Heart right ventricle (tissue), 16 donors: ENCODE measurements at places on chromosomes 11 and 22. TPM values are rescaled to one million over a fixed set of nuclear protein-coding genes. Genes with fewer than 3 reads are reported as not detected.

GPR83 gene
- 0.14 TPM for total RNA-seq

SHISAL1 gene
- total RNA-seq, result 1.1 TPM

NLRP10 gene
- not detected for total RNA-seq

KCNK4 gene
- not detected for total RNA-seq

GRCh38 chr11:75389276-75389605, 10.1 kb upstream of the RPS3 start:
- H3K27me3 ChIP-seq, result no peaks in the 10 kb centered on the region
- H3K27ac ChIP-seq, result no peak overlapping the region
- no peaks in the 10 kb centered on the region for H3K36me3 ChIP-seq
- H3K4me3 ChIP-seq, result no peak overlapping the region
- H3K4me1 ChIP-seq, result peaks cover 3% of the 10 kb centered on the region

DNA sequence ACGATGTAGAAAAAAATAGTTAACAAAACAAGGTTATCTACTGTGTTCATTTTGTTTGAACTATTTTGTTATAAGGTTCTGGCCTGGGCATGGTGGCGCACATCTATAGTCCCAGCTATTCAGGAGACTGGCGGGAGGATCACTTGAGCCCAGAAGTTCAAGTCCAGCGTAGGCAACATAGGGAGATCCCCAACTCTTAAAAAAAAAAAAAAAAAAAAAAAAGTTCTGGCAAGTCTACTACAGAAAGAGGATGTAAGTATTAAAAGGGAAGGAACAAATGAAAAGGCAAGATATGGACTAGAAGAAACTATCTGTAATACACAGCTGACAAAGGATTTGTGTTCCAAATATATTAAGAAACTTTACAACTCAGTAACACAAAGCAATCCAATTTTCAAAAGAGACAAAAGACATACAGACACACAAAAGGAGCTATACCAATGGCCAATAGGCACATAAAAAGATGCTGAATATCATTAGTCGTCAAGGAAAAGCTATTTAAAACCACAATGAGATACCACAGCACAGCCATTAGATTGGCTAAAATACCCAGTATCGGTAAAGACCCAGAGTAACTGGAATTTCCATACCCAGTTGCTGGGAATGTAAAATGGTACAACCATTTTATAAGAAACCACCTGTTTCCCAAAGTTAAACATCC, 27.4 kb downstream of the RRAS2 start:
- H3K27me3 ChIP-seq, result no peaks in the 10 kb centered on the region
- peaks cover 19% of the 10 kb centered on the region for H3K4me1 ChIP-seq
- DNase-seq, result no peak
- H3K4me3 ChIP-seq, result no peak overlapping the region
- no peaks in the 10 kb centered on the region for H3K36me3 ChIP-seq

GRCh38 chr11:8870411-8871170, 40.4 kb upstream of the AKIP1 start:
- H3K27me3 ChIP-seq, result no peaks in the 10 kb centered on the region
- DNase-seq, result peak; percentile 59
- peak overlapping the region; percentile 59 for H3K4me3 ChIP-seq
- peak overlapping the region; percentile 88 for H3K27ac ChIP-seq
- no peaks in the 10 kb centered on the region for H3K36me3 ChIP-seq

DNA sequence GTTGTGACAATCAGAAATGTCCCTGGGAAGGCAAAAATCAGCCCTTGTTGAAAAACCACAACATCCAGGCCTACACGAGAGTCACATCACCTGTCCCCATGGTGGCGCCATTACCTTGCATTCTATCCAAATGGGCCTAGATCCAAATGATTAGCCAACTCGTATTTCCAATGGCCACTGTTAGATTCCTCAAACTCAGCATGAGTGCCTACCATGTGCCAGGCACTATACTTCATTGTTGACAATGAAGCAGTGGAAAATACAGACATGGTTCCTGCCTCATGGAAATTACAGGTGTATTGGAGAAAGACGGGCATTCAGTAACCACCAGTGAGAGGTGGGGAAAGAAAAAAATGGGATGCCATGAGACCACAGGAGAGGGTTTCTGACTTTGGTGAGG, 29.8 kb upstream of the CREB3L1 start:
- no peaks in the 10 kb centered on the region for H3K36me3 ChIP-seq
- no peaks in the 10 kb centered on the region for H3K27me3 ChIP-seq
- H3K4me3 ChIP-seq, result no peak overlapping the region
- peak; percentile 26 for DNase-seq
- peaks cover 4% of the 10 kb centered on the region for H3K4me1 ChIP-seq

DNA sequence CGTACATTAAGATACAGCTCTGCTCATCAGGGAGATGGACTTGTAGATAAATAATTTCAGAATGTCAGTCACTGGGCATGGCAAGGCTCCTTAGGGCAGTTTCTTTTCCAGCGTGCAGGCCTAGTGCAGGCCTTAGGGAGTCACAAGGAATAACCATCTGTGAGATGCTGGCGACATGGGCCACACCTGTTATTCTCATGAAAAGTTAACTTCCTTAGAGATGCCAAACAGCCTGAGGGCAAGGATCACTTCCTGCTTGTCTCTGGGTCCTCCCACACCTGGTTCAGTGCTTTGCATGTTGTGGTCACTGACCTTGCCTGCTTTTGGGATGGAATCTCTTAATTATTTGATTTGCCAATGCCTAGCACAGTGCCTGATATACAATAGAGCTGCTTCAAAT, 70.6 kb downstream of the ST3GAL4 start:
- peaks cover 62% of the 10 kb centered on the region for H3K4me1 ChIP-seq
- no peak overlapping the region for H3K27ac ChIP-seq
- no peak for DNase-seq
- no peaks in the 10 kb centered on the region for H3K36me3 ChIP-seq
- H3K27me3 ChIP-seq, result no peaks in the 10 kb centered on the region

DNA sequence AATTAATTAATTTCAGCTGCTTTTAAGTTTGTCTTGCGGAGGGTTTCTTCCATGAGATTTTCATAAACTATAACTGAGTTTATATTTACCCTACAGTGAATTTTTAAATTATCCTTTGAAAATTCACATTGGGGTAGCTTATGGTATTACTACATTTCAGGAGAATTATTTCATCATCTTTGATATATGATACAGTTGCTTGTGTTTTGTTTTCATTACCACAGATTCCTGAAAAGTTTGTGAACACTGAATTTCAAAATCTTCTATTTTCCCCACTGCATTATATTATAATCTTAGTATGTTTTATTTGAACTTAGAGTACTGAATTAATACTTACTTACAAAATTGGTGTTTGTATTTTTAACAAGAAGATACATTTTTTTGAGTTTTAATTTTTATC, 24.4 kb downstream of the METTL15 start:
- no peak overlapping the region for H3K4me3 ChIP-seq
- no peak for DNase-seq
- H3K27ac ChIP-seq, result no peak overlapping the region
- H3K4me1 ChIP-seq, result no peaks in the 10 kb centered on the region

GRCh38 chr11:18836417-18836816, 44.8 kb upstream of the PTPN5 start:
- no peak overlapping the region for H3K27ac ChIP-seq
- no peak overlapping the region for H3K4me3 ChIP-seq
- H3K27me3 ChIP-seq, result no peaks in the 10 kb centered on the region
- H3K36me3 ChIP-seq, result no peaks in the 10 kb centered on the region
- H3K4me1 ChIP-seq, result no peaks in the 10 kb centered on the region
- no peak for DNase-seq

DNA sequence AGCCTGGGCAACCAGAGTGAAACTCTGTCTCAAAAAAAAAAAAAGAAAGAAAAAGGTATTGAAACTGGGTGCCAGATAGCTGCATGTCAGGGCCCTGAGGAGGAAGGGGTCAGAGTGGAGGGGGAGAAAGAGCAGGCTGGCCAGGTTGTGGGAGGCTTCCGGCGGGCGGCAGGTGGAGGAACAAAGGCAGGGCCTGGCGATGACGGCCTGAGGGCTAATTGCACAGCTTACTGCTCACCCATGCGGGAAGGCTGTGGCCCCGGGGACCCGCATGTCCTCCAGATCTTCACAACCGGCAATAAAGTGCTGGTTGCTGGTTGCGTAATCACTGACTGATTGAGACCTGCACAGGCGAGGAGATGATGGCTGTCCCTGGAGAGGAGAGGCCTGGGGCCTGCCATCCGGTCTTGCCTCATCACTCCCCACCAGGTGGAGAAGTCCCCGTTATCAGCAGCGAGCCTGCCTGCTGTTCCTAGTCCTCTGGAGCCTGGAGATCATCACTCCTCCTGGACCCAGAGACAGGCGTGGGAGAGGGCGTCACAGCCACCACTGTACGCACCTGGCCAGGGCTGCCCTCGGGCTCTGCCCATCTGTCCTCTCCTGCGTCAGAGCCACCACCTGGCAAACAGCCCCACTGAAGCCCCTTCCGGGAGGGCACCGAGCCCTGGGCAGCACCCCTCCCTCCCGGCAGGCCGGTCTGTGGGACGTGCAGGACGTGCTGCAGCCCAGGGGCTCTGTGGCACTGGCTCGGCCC, 18.7 kb downstream of the H19 start:
- H3K36me3 ChIP-seq, result no peaks in the 10 kb centered on the region
- no peaks in the 10 kb centered on the region for H3K4me1 ChIP-seq
- H3K4me3 ChIP-seq, result no peak overlapping the region
- no peaks in the 10 kb centered on the region for H3K27me3 ChIP-seq
- H3K27ac ChIP-seq, result no peak overlapping the region

DNA sequence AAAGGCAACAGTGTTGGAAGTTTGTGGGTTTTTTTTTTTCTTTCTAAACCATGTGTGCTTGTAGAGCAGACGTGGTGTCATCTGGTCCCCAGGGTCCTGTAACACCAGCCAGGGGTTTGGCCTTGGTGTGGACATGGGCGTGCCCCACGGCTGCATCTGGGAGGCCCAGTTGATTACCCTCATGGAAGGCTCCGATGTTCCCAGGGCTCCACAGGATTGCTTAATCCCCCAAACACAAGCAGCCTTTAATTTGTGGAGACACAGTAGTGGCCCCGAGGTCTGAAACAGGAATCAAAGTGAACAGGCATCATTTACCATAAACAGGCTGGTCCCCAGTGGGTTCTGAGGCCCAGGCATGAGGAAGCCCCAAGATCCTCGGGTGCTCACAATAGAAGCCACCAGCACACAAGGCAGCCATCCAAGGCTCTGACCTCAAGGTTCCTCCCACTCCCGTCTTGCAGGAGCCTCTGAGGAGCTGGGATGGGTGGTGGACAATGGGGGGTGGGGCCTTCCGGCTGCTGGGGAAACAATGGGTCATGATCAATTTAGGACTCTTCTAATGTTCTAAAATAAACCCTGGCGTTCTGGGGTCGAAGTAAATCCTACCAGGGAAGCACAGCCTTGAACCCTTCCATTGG, 115.0 kb upstream of the CD82 start:
- no peaks in the 10 kb centered on the region for H3K27me3 ChIP-seq
- H3K36me3 ChIP-seq, result no peaks in the 10 kb centered on the region
- H3K4me3 ChIP-seq, result no peak overlapping the region
- H3K27ac ChIP-seq, result peak overlapping the region; percentile 46

DNA sequence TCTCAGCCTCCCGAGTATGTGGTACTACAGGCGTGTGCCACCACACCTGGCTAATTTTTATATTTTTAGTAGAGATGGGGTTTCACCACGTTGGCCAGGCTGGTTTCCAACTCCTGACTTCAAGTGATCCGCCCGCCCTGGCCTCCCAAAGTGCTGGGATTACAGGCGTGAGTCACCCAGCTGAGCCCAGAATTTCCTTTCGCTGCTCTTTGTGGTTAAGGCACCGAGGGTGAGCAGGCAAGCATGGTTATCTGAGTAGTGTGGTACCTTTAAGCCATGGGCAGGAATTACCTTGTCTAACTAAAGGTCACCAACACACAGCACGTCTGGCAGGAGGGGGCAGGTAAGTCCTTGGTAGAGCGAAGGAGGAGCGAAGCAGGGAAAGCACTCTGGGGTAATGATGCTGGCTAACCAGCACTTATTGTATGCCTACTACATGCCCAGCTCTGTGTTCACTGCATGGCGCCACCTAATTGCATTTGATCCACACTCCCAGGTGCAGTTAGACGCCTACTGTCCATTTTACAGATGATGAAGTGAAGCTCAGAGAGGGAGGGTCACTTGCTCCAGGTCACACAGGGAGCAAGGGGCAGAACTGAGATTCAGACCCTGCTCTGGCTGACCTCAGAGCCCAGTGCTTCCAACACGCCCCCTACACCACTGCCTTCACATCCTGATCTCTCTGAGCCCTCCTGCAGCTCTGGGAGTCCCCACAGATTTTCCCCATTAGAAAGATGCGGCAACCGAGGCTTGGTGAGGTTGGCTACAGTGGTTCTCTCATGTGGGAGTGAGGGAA, 45.7 kb downstream of the TRIOBP start:
- no peaks in the 10 kb centered on the region for H3K36me3 ChIP-seq
- DNase-seq, result no peak
- peak overlapping the region; percentile 10 for H3K27ac ChIP-seq
- H3K27me3 ChIP-seq, result no peaks in the 10 kb centered on the region

DNA sequence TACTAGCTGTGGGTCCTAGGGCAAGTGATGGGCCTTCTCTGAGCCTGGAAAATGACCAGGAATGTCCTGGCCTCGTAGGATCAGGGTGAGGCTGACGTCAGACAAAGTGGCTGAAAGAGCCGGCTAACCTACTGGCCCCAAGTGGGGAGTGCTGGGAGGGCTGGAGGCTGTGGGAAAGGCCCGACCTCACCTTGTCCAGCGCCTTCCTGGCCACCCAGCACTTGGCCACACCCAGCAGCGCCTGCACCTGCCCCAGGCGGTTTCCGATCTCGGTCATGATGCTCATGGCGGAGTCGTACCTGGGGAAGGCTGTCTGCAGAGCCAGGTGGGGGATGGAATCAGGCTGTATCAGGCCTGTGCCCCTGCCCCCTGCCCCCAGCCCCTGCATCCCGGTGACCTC, 7.5 kb downstream of the RAPSN start:
- no peaks in the 10 kb centered on the region for H3K27me3 ChIP-seq
- H3K36me3 ChIP-seq, result no peaks in the 10 kb centered on the region
- DNase-seq, result no peak
- H3K4me3 ChIP-seq, result no peak overlapping the region
- H3K27ac ChIP-seq, result no peak overlapping the region

GRCh38 chr22:17742527-17742902, 31.8 kb downstream of the BID start:
- no peaks in the 10 kb centered on the region for H3K27me3 ChIP-seq
- H3K36me3 ChIP-seq, result no peaks in the 10 kb centered on the region
- peaks cover 22% of the 10 kb centered on the region for H3K4me1 ChIP-seq
- H3K4me3 ChIP-seq, result no peak overlapping the region
